ENCODE measurements at places on chromosomes 3 and 15. TPM values are rescaled to one million over a fixed set of nuclear protein-coding genes. Genes with fewer than 3 reads are reported as not detected.
A peak's percentile ranks its signal among the peaks of the same experiment; 100 is the strongest.

DNA sequence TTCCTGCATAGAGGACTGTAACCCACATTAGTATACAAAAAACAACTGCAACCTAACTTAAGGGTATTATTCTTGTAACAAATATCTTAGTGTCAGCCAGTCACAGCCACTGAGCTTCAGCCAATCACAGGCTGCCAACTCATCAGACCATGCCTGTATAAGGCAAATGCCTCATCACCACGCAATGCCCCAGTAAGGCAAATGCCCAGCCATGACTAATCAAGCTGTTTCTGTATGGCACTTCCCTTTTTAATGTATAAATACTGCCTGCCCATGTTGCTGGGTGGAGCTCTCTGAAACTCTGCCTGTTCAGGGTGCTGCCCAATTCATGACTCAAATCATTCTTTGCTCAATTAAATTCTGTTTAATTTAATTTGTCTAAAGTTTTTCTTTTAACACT, 18.4 kb upstream of the GABRA5 start:
- no peaks in the 10 kb centered on the region for H3K4me1 ChIP-seq
- no peak overlapping the region for H3K4me3 ChIP-seq
- DNase-seq = no peak

GRCh38 chr3:133042778-133043177, 4.6 kb downstream of the TMEM108 start:
- no peak for DNase-seq
- H3K27me3 ChIP-seq = peaks cover 25% of the 10 kb centered on the region
- H3K27ac ChIP-seq = no peak overlapping the region
- no peak overlapping the region for H3K4me3 ChIP-seq
- no peaks in the 10 kb centered on the region for H3K4me1 ChIP-seq

GRCh38 chr3:193831495-193832455, 238.8 kb downstream of the OPA1 start:
- no peak overlapping the region for H3K27ac ChIP-seq
- no peak for DNase-seq
- H3K36me3 ChIP-seq = no peaks in the 10 kb centered on the region
- peaks cover 11% of the 10 kb centered on the region for H3K4me1 ChIP-seq

GRCh38 chr3:79467721-79468120, 300.1 kb downstream of the ROBO1 start:
- H3K36me3 ChIP-seq = no peaks in the 10 kb centered on the region

- H3K27ac ChIP-seq = no peak overlapping the region
- no peak overlapping the region for H3K4me3 ChIP-seq
- peaks cover 7% of the 10 kb centered on the region for H3K4me1 ChIP-seq
- H3K27me3 ChIP-seq = peaks cover 10% of the 10 kb centered on the region
- no peaks in the 10 kb centered on the region for H3K36me3 ChIP-seq
These were observed 53.6 kb upstream of the LRRFIP2 start for GRCh38 chr3:37227870-37228549.

DNA sequence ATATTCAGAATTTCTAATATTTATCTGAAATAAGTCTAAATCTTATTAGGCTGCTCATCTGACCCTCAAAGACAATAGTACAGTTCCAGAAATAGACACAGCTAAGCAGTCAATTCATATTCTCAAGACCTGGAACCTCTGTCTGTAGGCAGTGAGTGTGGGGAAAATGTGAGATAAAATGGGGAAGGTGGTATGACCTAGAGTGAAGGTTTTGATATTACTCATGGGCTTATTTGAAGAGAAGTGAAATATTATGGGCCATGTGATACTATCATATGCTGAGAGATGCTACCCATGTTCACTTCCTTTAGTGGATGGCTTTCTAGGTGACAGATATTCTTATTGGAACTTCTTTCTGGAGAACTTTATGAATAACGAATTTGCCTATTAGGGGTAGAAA, 33.5 kb downstream of the TGFBR2 start:
- DNase-seq = no peak
- peak overlapping the region; percentile 83 for H3K27ac ChIP-seq
- H3K27me3 ChIP-seq = no peaks in the 10 kb centered on the region
- H3K36me3 ChIP-seq = peaks cover 54% of the 10 kb centered on the region

DNA sequence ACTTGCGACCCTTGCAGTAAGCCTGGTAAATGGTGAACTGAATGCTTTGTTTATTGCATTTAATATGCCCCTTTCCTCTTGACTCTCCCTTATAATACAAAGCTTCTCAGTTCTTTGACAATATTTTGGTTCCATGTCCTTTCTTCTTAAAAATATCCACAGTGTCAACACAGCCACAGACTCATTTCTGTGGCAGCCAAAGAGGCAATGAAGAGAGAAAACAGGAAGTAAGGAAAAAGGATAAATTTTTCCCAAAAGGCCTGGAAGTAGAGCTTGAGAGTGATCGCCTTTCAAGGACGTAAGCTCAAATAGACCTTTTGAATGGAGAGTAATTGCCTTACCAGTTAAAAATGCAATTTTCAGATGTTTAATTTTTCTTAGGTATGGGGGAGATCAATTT, 59.4 kb downstream of the PEX5L start:
- H3K4me1 ChIP-seq = peaks cover 7% of the 10 kb centered on the region
- no peak overlapping the region for H3K4me3 ChIP-seq
- no peak for DNase-seq

DNA sequence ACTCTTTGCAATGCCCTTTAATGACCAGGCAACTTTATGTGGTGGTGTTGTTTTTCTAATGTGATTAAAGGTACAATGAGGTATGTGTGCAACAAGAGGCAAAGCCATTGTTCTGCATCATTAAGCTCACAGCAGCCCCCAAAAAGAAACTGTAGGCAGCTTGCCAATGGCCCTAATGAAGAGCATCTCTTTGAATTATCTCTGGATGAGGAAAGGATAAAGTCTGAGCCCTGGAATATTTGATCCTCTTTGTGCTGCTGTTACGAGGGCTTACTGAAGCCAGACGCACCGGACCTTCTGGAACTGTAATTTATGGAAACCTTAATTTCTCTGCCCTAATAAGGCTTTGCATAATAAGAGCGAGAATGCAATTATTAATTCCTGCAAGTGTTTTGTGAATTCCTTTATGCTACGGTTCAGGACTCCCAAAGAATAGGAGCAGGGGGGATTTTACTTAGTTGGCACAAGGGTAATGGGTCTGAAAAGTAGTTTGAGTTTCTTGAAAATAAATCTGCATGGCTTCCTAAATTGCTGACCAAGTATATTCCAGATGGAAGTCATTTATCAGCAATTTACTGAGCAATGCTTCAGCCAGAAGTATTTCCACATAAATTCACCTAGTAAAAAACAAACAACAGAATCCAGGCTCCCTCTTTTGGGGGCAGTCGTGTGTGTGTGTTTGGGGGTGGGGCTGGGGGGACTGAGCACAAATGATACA, 193.4 kb downstream of the PDZRN3 start:
- peaks cover 3% of the 10 kb centered on the region for H3K27me3 ChIP-seq
- no peak for DNase-seq
- no peaks in the 10 kb centered on the region for H3K4me1 ChIP-seq
- no peaks in the 10 kb centered on the region for H3K36me3 ChIP-seq

DNA sequence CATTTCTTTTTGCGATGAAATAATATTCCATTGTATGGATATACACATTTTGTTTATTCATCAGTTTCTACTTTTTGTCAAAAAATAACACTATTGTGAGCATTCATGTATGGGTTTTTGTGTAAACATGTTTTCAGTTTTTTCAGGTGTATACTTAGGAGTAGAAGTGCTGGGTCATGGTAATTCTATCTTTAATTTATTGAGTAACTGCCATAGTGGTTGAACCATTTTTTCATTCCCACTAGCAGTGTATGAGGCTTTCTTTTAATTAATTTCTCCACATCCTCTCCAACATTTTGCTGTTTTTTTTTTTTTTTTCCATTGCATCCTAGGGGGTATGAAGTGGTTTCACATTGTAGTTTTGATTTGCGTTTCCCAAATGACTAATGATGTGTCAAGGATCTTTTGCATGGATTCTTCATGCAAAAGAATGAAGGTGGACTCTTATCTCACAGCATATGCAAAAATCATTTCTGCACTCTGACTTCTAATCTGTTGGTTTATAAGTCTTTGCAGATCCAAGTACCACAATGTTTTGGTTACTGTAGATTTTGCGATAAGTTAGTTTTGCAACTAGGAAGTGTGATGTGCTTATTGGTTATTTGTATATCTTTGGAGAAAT, 12.6 kb downstream of the ATP2C1 start:
- peaks cover 16% of the 10 kb centered on the region for H3K36me3 ChIP-seq
- H3K4me1 ChIP-seq = peaks cover 53% of the 10 kb centered on the region
- H3K4me3 ChIP-seq = no peak overlapping the region
- no peaks in the 10 kb centered on the region for H3K27me3 ChIP-seq
- peak overlapping the region; percentile 85 for H3K27ac ChIP-seq

GRCh38 chr15:63504979-63505841, 817 bp downstream of the USP3 start:
- H3K4me1 ChIP-seq = peaks cover 82% of the 10 kb centered on the region
- peak; percentile 53 for DNase-seq
- H3K27me3 ChIP-seq = no peaks in the 10 kb centered on the region
- peak overlapping the region; percentile 90 for H3K27ac ChIP-seq

GRCh38 chr15:39573844-39574243, 7.0 kb upstream of the THBS1 start:
- H3K36me3 ChIP-seq = no peaks in the 10 kb centered on the region
- no peak for DNase-seq
- peaks cover 53% of the 10 kb centered on the region for H3K27me3 ChIP-seq
- no peaks in the 10 kb centered on the region for H3K4me1 ChIP-seq

- no peak overlapping the region for H3K27ac ChIP-seq
- no peak overlapping the region for H3K4me3 ChIP-seq
- peaks cover 2% of the 10 kb centered on the region for H3K27me3 ChIP-seq
- H3K4me1 ChIP-seq = no peaks in the 10 kb centered on the region
These were observed 81.9 kb upstream of the ADAMTSL3 start for GRCh38 chr15:83571820-83572707.

- peaks cover 14% of the 10 kb centered on the region for H3K36me3 ChIP-seq
- peak overlapping the region; percentile 85 for H3K4me3 ChIP-seq
- H3K4me1 ChIP-seq = peaks cover 21% of the 10 kb centered on the region
- peak; percentile 64 for DNase-seq
- no peak overlapping the region for H3K27ac ChIP-seq
These were observed 16.7 kb upstream of the WNT7A start for GRCh38 chr3:13896473-13897154.

The GUCA1C gene
- not detected for total RNA-seq

- H3K27me3 ChIP-seq = no peaks in the 10 kb centered on the region
- peaks cover 43% of the 10 kb centered on the region for H3K4me1 ChIP-seq
- H3K27ac ChIP-seq = peak overlapping the region; percentile 70
- no peaks in the 10 kb centered on the region for H3K36me3 ChIP-seq
- H3K4me3 ChIP-seq = no peak overlapping the region
- DNase-seq = peak; percentile 63
These were observed 25.5 kb downstream of the CCDC13 start for GRCh38 chr3:42747581-42747980.

DNA sequence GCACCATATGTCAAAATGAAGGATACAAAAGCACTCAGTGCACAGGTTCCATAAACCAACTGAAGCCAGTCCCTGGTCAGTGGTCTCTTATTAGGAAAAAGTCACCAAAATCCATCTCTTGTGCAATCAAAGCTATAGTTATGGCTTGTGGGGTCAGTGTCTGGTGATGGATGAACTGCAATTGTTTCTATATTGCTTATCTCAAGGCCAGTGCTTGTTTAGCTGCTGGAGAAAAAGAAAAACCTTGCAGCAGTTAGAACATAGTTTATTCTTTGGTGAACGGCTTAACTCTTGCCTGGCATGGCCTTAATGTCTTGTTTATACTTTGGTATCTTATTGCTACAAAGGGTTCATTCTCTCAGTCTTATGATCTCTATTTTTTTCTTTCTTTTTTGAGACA, 2.9 kb upstream of the UQCRC1 start:
- no peaks in the 10 kb centered on the region for H3K27me3 ChIP-seq
- H3K4me3 ChIP-seq = no peak overlapping the region
- no peak overlapping the region for H3K27ac ChIP-seq
- H3K4me1 ChIP-seq = peaks cover 34% of the 10 kb centered on the region
- peaks cover 18% of the 10 kb centered on the region for H3K36me3 ChIP-seq

The MUC20 gene
- 2.8 TPM for total RNA-seq

Measured in activated CD4-positive, alpha-beta memory T cell treated with anti-CD3 and anti-CD28 coated beads, Interleukin-2, amount 10 ng/mL, durations not matched to agents 7 days and 5 days (primary cell).